Activated CD4-positive, alpha-beta memory T cell treated with anti-CD3 and anti-CD28 coated beads for 36 hours (primary cell): ENCODE measurements at places on chromosomes 16 and 17. TPM values are rescaled to one million over a fixed set of nuclear protein-coding genes. Genes with fewer than 3 reads are reported as not detected.

CTRL gene
- total RNA-seq = 2.9 TPM

RBFOX1 gene
- not detected for total RNA-seq

MLX gene
- 38.4 TPM for total RNA-seq

KRTAP1-3 gene
- total RNA-seq = not detected

SMIM22 gene
- total RNA-seq = not detected

HP gene
- total RNA-seq = not detected

ACD gene
- total RNA-seq = 63.9 TPM

TLCD1 gene
- 9.5 TPM for total RNA-seq

CACNG4 gene
- not detected for total RNA-seq

CDIPT gene
- total RNA-seq = 39.5 TPM

CIBAR2 gene
- total RNA-seq = not detected

RMI2 gene
- total RNA-seq = 68.9 TPM

KRTAP2-3 gene
- not detected for total RNA-seq

SLC16A11 gene
- total RNA-seq = 1.5 TPM

SLC22A31 gene
- 0.45 TPM for total RNA-seq

KRTAP4-4 gene
- not detected for total RNA-seq

TMC6 gene
- total RNA-seq = 162 TPM

ITGAD gene
- total RNA-seq = not detected

MMP2 gene
- total RNA-seq = not detected

SDK2 gene
- total RNA-seq = 0.05 TPM

SMIM36 gene
- total RNA-seq = not detected

CTRB2 gene
- not detected for total RNA-seq

NXPH3 gene
- not detected for total RNA-seq

ACSM2A gene
- total RNA-seq = not detected

USH1G gene
- total RNA-seq = not detected

MYO18A gene
- 46.3 TPM for total RNA-seq

DNAAF1 gene
- not detected for total RNA-seq

KRT24 gene
- not detected for total RNA-seq

TBC1D3E gene
- total RNA-seq = not detected

DPEP2 gene
- 5.3 TPM for total RNA-seq

PPY gene
- total RNA-seq = not detected

GNG13 gene
- not detected for total RNA-seq

AGRP gene
- total RNA-seq = not detected

CNGB1 gene
- total RNA-seq = not detected

HAS3 gene
- total RNA-seq = 0.21 TPM

INCA1 gene
- not detected for total RNA-seq

CCL7 gene
- total RNA-seq = not detected

GRB7 gene
- total RNA-seq = 0.34 TPM

UNC119 gene
- total RNA-seq = 42.0 TPM

RNF43 gene
- total RNA-seq = 0.93 TPM

DLX4 gene
- 0.87 TPM for total RNA-seq

KRTAP1-1 gene
- total RNA-seq = not detected

SCRN2 gene
- 21.0 TPM for total RNA-seq

WNT9B gene
- total RNA-seq = not detected

CLEC18A gene
- 0.44 TPM for total RNA-seq

RNF222 gene
- not detected for total RNA-seq

TTC19 gene
- total RNA-seq = 22.6 TPM

ZNF423 gene
- total RNA-seq = not detected

OR4D1 gene
- total RNA-seq = 0.17 TPM
